ENCODE measurements at places on chromosomes 5 and 9.
A peak's percentile ranks its signal among the peaks of the same experiment; 100 is the strongest.

- DNase-seq: no peak
Measured at GRCh38 chr9:16026886-16027285, 474.0 kb downstream of the CCDC171 start.

GRCh38 chr9:72390907-72391306 lies 25.9 kb upstream of the ZFAND5 start:
- DNase-seq: no peak

DNA sequence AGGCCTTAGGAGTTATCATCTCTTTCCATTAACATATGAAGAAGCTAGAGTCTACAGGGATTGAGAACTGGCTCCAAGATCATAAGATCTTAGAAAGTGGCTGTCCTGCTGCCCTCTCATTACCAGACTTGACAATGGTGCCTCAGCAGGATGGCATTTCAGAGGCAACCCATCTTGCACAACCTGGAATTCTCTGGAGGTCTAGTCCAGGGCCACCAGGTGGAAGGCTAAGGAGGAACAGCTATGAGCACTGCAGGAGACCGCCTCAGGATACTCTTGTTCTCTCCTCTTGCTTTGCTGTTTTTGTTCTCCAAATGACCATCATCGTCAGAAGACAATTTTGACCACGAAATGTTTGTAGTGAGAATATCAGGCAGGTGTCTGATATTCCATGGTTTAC lies 322.6 kb downstream of the FBXL17 start:
- no peak for DNase-seq

DNA sequence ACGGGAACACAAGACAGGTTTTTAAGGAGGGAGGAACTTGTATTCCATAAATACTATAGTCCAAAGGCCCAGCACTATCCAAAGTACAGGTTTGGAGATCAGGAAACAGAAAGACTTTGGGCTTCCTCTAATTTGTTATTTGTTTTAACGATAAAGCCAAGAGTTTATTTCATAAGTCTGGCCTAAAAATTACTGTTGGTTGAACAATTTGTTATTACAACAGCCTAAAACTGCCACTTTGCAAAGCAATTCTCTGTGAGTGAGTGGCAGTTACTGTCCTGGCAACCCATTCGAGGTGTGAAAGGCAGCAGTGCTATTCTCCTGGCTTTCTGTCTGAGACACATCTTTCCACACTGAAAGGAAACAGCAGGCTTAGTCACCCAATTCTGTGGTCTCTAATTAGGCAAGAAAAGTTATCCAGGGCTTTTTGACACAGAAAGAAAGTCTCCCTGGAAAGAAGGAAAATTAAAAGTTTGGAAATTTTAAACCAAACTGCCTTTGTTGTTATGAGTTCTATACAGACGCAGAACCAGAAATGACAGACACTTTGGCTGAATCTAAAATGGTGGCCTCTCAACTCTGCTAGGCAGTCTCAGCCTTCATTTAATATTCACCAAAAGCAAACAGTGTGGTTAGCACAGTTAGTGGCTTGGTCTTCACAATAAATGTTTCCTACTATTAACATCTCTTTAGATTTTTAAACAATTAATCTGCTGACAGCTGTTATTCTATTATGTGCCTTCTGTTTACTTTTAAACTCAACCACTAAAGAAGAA lies 33.9 kb downstream of the PSMB7 start:
- no peak for DNase-seq

- DNase-seq: peak; percentile 98
Measured at GRCh38 chr5:169626779-169627178, 10.3 kb upstream of the DOCK2 start.

GRCh38 chr5:3517348-3517747 lies 78.3 kb upstream of the IRX1 start:
- DNase-seq: no peak

DNA sequence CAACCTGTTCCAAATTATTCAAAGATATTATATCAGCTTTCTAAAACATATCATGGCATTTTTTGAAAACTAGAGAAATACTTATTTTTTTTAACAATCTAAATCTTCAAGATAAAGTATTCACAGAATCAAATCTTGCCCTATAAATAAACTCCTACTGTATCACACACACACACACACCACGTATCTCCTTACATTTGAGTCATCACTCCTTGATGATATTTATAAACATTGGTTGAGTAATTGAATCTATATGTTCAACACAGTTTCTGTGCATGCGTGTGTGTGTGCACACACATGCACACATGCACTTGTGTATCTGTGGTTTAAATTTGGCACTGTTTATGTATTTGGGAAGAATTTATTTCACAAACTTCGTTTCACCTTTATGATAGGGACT lies 1716.4 kb downstream of the EFNA5 start:
- DNase-seq: peak; percentile 5

DNA sequence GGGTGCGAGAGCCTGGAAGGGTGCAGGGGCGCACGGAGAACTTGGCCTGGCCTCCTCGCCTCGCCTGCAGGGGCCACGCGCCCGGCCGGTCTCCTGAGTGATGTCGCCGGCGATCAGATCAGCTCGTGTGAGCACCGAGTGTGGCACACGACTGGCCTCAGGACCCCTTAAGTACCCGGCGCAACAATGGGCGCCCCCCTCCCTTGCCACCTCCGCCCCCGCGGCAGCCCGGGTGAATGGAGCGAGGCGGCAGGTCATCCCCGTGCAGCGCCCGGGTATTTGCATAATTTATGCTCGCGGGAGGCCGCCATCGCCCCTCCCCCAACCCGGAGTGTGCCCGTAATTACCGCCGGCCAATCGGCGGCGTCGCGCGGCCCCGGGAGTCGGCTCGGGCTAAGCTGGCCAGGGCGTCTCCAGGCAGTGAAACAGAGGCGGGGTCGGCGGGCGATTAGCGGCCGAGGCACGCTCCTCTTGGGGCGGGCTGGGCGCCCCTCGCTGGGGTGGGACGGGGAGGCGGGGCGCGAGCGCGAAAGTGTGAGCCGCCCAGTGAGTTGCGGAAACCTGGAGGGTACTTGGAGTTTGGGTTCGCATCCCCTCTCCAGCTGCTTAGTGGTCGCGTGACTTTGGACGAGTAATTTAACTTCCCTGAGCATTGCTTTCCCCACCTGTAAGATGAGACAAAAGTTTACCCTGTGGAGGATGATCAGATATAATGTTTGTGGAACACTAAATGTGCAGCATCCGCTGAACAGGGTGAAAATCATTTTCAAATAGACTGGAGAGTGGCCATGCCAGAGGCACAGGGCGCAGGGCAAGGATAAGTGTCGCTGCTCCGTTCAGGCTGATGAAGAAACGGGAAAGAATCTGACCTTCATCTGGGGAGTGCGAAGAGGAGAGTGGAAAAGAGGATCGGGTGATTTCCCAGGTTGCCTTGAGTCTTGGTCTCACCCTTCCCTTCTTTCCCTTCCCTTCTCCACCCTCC lies at the start of gene NEUROG1:
NEUROG1 (minus strand) TSS at position 145 of the 982 bp plus-strand sequence. CDS start 274 bp downstream, outside the sequence.
- DNase-seq: no peak

GRCh38 chr5:176491101-176491502 lies 42.9 kb downstream of the FAF2 start:
- DNase-seq: no peak

- DNase-seq: peak; percentile 21
Measured at GRCh38 chr9:21096172-21096900, 18.6 kb upstream of the IFNB1 start.

DNA sequence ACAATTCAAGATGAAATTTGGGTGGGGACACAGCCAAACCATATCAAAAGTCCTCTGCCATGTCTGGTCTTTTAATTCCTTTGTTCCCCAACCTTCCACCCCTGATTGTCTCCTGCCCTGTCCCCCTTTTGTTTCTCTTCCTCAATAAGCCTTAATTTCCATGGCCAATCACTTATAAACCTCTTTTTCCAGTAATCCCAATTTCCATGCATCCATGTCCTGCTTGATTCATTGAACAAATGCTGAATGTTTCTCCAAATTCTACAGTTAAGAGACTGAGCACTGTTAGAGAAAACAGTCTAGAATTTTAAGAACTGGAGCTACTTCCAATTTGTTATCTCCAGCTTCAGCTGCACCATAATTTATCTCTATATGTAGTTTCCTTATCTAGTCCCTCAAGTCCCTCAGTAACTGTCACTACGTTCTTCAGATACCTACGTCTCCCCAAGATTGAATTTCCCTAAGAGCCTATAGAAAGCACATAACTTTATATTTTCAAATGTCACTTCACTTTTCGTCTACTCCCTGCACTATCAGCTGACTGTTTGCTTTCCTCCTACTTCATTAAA lies 34.2 kb downstream of the TARS1 start:
- no peak for DNase-seq

- DNase-seq: no peak
Measured at GRCh38 chr9:6415266-6415665, 2.3 kb downstream of the UHRF2 start.

- no peak for DNase-seq
Measured at GRCh38 chr9:92279302-92279701, 14.2 kb downstream of the IARS1 start.

GRCh38 chr9:25048098-25048724 lies 502.5 kb upstream of the IZUMO3 start:
- no peak for DNase-seq

GRCh38 chr9:133726401-133727276 lies 11.5 kb downstream of the SARDH start:
- DNase-seq: peak; percentile 40

GRCh38 chr5:135569755-135570452 lies 8.9 kb downstream of the CXCL14 start:
- peak; percentile 36 for DNase-seq

GRCh38 chr5:93247105-93247504 lies 333.9 kb downstream of the NR2F1-AS1 start:
- DNase-seq: no peak

DNA sequence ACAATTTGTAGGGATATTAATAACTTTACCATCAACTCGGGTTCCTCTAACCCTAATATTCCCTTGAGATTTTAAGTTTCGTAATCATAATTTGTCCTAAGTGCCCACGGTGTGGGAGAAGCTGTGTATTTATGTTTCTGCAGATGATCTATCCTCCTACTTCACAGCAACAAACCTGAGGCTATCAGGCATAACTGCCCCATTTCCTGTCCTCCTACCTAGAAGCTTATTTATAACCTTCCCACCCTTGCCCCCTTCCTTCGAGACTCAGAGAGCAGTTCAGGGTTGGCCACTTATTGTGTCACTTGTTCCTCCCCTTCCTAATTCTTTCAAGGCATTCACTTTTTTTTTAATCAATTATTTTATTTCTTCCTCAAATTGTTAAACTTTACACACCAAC lies 29.6 kb upstream of the LCP2 start:
- DNase-seq: no peak

- peak; percentile 41 for DNase-seq
Measured at GRCh38 chr5:136811086-136811485, 445.7 kb upstream of the TRPC7 start.

- no peak for DNase-seq
Measured at GRCh38 chr9:101543098-101543735, 9.6 kb downstream of the RNF20 start.

GRCh38 chr5:2094616-2094995 lies 211.9 kb upstream of the IRX4 start:
- no peak for DNase-seq

GRCh38 chr9:127942216-127943010 lies 4.8 kb upstream of the DPM2 start:
- peak; percentile 59 for DNase-seq

- DNase-seq: no peak
Measured at GRCh38 chr5:58452566-58453258, 7.2 kb downstream of the PLK2 start.

DNA sequence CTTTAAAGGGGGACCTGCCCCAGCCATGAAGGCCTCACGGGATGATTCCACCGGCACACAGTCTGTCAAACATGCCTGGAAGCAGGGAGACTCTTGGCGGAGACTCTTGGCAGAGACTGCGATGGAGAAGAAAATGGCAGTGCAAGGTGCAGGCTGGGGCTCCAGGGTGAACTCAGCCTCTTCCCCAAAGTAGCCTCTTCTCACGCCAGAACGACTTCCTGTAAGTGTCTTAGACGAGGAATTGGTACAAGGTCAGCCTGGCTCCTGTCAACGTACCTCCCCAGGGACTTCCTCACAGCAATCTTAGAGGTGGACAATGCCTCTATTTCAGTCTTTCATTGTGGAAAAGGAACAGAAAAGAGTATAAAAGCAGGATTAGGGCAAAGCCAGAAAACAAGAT lies 109.3 kb downstream of the UGCG start:
- DNase-seq: no peak

DNA sequence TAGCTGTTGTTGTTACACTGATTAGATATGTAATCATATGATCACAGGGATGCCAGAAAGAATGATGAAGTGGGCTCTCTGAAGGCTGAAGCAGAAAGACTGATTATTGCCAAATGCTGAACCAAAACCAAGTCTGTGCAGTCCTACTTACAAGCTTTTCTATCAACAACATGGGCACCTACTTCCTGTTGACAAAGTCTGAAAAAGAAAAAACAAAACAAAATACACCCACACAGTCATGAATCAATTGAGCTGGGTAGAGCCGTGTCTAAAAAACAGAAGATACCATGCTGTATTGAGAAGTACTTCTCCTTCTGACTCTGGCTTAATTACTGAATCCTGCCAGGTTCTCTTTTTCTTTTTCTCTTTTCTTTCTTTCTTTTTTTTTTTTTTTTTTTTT lies 363.4 kb downstream of the RAB3C start:
- DNase-seq: no peak

- peak; percentile 46 for DNase-seq
Measured at GRCh38 chr9:16469184-16469583, 401.3 kb downstream of the BNC2 start.

DNA sequence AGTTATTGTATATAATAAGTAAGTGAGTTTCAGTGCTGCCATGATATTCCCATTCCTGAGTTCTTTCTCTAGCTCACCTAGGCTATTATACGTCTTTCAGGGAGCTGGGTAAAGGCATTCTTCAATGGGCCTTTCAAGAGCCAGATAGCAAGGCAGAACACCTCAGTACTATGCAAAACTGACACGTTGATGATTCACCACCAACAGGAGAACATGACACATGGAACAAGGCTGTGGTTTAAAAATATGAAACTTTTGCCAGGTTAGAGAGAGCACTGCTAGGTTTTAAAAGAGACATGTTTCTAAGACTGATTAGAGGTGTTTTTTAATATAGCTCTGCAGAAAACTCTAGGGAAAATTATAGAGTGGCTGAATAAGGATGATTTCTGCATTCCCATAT lies 95.9 kb downstream of the UGCG start:
- peak; percentile 52 for DNase-seq

DNA sequence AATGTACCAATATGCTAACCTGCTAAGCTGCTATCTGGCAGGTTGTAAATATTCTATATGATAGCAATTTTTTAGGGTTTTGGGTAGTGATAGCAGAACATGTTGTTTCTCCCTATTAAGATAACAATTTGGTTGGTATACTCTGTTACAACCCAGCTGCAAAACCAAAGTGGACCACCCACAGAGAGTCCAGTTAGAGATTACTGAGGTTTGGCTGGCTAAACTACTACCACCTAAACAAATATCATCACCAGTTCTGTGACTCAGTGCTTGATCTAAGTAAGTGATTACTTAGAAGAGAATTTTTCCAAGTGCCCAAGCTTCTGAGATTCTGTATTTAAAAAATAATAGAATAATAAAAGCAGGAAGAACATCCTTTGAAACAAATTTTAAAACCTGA lies 72.3 kb downstream of the XRCC4 start:
- peak; percentile 48 for DNase-seq

GRCh38 chr5:135313405-135313804 lies 85.6 kb downstream of the MACROH2A1 start:
- no peak for DNase-seq

GRCh38 chr9:127999461-127999860 lies 18.7 kb upstream of the EEIG1 start:
- no peak for DNase-seq

All from fibroblast of skin of back (primary cell).